Foreskin fibroblast (primary cell): ENCODE measurements at places on chromosomes 6 and 20.

DNA sequence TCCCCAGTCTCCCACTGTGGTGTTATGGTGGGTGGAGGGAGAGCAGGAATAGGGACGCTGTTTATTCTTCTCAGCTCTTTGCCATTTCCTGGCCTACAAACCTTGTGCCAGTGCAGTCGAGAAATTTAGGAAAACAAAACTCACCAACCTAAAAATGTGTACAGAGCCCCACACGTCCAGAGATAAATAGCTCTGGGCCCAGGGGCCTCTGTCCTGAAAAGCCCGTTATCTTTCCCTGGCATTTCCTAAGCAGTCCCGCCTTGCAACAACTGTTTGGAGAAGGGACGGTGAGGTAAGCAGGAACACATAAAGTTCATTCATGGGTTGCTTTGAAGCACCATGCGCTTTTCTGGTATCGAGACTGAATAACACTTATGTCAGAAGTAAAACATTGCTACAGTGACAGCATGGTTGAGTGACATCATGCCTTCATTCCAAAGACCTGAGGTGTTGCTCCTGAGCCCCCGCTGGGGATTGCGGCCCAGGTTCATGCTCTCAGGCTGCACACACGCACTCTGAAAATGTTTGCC lies 80.1 kb upstream of the NXT1 start:
- DNase-seq: peak; percentile 16

DNA sequence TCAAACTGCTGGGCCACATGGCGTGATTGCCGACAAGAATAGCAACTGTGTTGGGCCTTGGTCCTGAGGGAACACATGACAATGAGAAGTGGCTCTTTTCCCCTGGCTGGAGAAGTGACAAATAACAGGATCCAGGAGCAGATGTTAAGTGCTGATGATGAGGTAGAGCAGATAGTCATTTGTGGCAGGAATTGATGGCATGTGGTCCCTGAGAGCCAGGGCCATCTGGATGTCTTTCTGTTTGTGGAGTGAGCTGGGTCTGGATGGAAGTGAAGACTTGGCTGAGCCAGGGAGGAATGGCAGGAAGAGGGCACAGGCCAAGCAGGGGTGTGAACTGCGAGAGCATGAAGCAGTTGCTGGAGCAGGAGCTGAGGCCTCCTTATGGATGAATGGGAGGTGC lies 67.8 kb downstream of the SCAND1 start:
- no peak for DNase-seq

- no peak for DNase-seq
These were observed 538 bp upstream of the ENPP1 start for GRCh38 chr6:131807321-131807643.

DNA sequence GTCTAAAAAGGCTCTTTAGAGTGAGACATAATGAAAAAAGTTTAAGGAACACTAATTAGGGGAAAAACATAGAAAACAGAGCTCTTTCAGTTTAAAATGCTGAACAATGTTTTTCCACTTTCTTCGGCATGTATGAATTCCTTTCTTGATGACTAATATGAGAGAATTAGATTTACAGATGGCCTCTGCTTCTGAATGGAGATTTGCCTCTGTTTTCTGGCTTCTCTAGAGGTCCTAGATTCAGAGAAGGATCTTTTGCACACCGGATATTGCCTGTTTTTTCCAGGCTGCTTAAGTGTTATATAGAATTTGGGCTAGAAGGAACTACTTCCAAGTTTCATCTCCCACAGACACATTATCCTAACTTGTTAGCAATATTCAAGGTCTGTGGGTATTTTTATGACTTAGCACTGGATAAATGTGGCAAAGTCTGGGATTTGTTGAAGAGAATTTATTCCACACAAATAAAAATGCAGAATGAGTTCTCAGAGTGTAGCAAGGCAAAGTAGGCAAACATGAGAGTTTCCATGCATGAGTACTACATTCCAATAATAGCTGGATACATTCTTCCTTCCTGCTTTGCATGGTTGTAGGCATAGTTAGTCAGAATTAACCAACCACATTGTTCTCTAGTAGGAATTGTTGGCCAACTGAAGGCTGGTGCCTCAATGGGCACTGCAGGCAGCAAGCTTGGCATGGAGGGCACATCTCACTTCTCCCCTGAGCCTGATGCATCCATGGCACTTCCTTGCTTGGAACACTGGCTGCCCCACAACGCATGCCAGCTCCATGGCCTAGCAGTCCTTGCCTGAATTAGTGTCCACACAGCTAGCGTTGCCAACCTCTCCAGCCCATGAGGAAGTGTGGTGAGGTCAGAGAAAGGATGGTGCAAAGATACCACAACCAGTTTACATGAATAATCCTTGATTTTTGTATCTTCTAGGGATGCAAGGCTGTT lies 224.2 kb downstream of the CLIC5 start:
- DNase-seq: peak; percentile 32

- DNase-seq: no peak
These were observed 116.1 kb upstream of the CDH4 start for GRCh38 chr20:61135968-61136367.

DNA sequence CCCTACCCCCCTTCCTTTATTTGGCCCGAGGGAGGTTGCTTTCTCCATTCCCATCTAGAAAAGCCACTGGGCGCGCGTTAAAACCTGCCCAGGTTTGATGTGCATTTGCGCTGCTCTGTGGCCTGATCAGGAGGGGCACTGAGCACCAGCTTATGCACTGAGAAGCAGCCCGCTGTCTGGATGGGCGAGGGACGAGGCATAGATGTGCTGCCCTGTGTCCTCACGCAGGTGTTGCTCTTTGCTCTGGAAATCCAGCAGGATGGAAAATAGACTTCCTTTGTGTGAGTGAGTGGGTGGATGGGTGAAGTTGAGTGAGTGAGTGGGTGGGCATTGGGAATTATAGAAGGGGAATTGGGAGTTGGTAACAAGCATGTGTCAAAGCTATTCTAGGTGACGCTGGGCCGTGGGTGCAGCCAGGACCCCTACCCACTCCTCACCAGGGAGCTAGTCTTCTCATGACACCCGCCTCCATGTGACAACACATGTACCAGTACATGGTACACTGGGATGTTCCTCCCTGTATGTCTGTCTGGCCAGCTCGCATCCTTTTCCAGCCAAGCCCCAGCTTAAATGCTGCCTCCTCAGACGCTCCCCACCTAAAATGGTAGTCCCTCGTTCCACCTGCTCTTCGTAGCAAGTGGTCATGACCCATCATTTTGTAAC lies 162.6 kb downstream of the DTNBP1 start:
- DNase-seq: no peak

DNA sequence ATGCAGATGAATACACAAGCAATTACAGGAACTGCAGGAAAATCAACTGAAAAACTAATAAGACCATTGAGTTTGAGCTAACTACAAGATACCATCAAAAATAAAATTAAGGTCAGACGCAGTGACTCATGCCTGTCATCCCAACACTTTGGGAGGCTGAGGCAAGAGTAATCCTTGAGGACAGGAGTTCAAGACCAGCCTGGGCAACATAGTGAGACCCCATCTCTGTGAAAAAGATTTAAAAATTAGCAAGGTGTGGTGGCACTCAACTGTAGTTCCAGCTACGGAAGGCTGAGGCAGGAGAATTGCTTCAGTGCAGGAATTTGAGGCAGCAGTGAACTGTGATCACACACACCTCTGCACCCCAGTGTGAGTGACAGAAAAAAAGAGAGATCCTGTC lies 419.9 kb upstream of the SOX4 start:
- DNase-seq: no peak

DNA sequence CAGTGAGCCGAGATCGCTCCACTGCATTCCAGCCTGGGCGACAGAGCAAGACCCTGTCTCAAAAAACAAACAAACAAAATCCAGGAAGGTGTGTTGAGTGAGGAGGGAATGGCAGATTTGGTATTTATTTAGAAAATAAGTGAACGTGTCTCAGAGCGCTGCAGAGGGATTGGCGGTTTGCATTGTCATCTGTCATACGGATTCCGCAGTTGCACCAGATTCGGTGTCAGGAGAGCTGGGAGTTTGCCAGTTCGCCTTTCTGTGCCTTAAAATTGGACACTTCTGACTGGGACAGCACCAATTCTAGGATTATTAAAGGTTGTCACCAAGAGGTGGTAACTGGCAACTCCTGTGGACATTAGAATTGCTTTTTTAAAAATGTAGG lies 912 bp downstream of the SNRNP48 start:
- DNase-seq: peak; percentile 46

DNA sequence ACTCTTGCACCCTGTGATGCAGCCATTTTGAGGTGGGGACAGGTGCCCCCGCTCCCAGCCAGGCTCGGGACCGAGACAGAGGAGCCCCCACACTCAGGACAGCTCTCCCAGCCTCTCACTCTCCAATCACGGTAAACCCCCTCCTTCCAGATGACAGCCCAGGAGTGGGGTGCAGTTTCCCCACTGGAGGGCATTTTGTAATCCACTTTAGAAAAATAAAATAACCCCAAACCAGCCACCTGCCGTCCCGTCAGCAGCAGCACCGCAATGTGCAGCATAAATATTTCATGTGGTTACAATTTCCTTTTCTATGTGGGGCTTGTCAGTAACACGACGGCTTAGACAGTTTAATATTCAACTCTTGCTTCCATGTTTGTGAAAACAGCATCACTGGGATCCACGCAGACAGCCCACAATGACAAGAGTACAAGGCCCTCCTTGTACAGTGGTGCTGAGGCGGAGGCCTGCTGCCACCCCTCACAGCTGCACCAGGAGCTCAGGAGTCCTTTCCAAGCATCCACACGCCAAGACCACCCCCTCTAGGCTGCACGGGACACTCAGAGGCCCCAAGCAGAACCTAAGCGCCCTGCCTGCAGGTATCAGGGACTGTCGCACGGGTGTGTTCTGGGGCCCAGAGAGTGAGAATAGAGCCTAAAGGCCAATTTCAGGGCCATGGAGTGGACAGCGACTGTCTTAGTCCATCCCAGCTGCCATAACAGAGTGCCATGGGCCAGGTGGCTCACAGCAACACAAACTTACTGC lies 116.7 kb downstream of the JPH2 start:
- DNase-seq: no peak

DNA sequence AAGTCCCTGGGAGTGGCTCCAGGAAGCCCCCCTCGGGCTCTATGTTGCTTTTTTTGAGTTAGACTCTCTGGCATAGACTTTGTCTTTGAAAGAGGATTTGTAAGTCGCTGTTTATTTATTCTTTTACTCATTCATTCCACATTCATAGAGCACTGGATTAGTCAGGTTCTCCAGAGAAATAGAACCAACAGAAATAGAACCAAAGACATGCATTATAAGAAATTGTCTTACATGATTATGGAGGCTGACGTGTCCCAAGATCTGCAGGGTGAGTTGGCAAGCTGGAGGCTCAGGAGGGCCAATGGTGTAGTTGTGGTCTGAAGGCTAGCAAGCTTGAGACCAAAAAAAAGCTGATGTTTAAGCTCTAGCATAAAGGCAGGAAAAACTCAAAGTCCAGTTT lies 98.3 kb upstream of the CHD6 start:
- DNase-seq: peak; percentile 16
